ENCODE measurements at places on chromosomes 4 and X.

DNA sequence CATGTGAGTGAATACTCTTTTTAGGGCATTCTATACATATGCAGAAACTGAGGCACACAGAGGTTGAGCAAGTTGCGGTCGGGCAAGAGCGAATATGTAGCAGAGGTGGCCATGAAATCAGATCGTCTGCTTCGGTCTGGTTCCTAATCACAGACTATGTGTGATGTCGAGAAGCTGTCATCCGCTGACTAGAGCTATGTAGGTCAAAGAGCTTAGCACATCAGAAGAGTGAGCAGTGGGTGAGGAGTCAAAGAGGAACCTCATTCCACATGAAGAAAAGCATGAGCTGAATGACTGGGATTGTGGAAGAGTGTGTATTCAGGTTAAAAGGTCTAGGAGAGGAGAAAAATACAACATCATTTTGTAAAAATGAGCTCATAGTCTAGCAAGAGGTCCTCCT lies 19.0 kb downstream of the GAB3 start:
- no peak for DNase-seq

DNA sequence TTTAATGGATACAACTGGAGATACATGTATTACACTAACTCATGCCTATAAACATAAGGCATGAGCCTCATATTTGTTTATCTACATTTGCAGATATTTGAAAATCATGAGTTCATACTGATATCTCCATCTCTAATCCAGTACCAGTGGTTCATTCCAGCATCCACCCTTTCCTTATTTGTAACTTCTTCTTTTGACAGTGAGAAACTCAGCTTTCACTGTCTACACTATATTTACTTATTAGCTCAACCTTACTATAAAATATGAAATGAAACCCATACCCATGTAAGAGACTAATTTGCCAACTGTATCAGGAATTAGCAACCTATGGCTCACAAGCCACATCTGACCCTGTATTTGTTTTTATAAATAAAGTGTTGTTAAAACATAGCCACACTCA lies 161.9 kb upstream of the GPRIN3 start:
- no peak for DNase-seq

DNA sequence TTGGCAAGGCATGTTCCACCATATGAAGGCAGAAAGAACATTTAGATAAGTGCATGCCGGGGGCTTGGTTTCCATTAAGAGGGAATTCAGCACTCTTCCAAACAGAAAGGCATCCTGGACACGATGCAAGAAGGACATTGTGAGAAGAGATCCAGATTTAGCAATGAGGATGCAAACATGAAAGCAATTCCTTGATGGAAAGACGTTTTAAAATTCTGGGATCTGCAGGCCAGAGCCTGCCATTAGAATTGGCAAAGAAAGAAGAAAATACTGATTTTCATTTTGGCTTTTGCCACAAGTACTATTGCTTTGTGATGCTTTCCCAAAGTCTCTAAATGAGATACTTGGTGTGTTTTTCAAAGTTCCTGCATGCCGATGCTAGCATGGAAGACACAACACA lies 367.6 kb downstream of the PPP3CA start:
- no peak for DNase-seq

DNA sequence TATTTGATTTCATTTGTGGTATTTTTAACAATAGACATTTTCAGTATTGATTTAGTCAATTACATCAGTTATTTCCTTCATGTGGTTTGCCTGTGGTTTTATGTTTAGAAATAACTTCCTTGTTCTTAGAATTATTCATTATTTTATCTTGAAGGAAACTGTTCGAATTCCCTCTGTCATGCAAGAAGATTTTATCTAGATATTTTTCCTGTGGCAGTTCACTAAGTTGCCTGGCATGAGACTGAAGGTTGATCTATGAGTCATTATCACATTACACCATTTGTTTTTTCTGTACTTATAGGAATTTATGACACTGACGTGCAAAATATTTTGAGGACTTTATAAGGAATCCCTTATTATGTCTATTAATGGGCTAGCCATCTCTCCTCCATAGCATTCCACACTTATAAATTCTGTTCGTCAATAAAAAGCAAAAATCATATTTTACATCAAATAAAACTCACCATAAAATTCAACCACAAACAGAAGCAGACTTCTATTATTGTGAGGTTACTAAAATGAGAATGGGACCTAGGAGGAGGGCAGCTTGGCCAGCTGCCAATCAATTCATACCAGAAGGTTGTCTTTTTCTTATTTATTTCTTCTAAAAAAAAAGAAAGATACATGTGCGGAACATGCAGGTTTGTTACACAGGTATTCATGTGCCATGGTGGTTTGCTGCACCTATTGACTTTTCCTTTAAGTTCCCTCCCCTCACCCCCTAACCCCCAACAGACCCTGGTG lies 179.0 kb downstream of the KCNIP4 start:
- DNase-seq = peak; percentile 47

DNA sequence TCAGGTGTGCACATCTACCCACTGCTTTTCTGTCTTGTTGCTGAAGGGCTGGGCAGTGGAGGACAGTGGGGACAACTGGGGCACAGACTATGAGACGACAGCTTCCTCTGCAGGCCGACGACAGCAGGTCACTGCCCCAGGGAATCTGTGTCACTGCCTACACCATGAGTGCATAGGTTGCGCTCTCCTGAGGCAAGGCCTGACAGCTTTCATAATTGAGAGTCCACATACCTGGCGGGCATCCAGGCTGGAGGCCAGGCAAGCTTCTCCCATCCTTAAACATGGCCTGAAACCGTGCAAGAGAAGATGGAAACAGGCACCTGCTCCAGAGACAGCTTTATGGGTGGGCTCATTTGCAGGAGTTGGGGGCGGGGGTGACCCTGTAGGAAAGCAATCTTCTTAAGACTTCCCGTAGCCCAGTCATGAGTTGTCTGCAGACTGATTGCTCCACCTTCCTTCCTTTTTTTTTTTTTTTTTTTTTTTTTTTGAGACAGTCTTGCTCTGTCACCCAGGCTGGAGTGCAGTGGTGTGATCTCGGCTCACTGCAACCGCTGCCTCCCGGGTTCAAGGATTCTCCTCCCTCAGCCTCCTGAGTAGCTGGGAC lies 2.9 kb downstream of the ANOS1 start:
- no peak for DNase-seq

- DNase-seq = no peak
Observed at GRCh38 chr4:166980419-166980818, 253.9 kb downstream of the SPOCK3 start.

DNA sequence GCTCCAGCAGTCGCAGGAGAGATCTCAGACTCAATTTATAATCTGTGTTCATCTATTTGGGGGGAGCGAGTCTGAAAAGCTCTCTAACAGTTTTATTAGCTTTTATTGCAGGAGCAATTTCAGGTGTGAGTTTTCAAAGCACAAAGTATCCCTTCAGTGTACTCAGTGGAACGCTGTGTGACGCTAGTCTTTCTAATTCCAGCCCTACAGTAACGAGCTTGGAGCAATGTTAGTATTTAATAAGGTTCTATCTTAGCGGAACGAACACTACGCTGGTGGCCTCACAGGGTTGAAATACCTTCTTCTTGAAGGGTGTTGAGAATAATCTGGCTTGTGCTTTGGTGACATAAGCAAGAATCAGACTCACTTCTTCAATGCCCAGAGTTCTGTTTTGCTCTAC lies 8.4 kb downstream of the HS3ST1 start:
- DNase-seq = no peak

GRCh38 chr4:52551487-52551886 lies 107.6 kb downstream of the USP46 start:
- no peak for DNase-seq

All from LoVo (cell line).